Peyer's patch (tissue), 4 donors: ENCODE measurements at places on chromosomes 4 and X. TPM values are rescaled to one million over a fixed set of nuclear protein-coding genes. Genes with fewer than 3 reads are reported as not detected.
A peak's percentile ranks its signal among the peaks of the same experiment; 100 is the strongest.

The SHISA3 gene
- total RNA-seq, result 1.4 TPM

The ZNF630 gene
- total RNA-seq, result 2.3 TPM

The STBD1 gene
- total RNA-seq, result not detected

The HSFX3 gene
- total RNA-seq, result not detected

- DNase-seq, result no peak
Measured at GRCh38 chrX:10677490-10677889, 57.1 kb upstream of the MID1 start.

- DNase-seq, result no peak
Measured at GRCh38 chr4:8348071-8348470, 78.5 kb downstream of the HTRA3 start.

DNA sequence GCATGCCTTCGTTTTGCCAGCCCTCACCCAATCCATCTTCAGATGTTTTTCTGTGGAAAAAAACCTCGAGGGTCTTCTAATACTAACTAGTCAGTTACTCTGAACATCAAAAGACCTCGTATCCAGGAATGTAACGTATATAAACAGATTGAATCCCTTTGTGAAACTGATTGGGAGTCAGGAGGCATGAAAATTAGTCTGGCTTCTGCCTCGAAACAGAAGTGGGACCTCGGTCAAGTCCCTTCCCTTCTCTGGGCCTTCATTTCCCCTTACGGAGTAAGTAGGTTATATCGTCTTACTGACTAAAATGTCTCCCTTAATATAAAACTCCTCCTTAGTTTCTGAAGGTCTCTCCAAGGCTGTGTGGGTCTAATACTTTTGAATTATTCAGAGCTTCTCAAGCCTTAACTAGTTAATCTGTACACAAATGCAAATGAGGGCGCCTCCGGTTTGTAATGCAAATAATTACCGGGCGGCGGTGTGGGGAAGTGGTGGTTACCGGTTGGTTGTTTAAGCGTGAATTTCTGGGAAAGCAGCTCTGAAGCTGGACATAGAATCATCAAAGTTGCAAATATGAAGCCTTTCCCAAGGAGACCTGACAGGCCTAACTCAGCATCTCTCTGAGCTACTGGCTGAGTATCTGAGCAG is 11.4 kb upstream of the NKRF start:
- peak; percentile 73 for DNase-seq

DNA sequence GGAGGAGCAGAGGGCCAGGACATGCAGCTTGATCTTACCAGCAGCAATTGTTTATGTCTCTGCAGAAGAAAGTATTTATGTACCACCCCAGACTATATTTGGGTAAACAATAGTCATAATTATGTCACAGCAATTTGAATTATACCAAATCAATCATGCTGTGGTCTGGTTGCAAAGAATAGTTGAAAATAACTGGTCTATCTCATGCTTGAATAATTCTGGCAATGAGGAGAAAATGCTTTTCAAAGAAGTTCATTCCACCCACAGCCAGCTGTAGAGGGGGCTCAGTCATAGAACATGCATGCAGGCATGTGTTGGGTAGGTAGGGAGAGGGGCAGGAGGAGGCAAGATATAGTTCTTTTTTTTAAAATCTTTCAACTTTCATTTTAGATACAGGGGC is 399.2 kb downstream of the IL15 start:
- DNase-seq, result no peak

GRCh38 chrX:115368876-115369275 is 79.4 kb downstream of the LUZP4 start:
- no peak for DNase-seq

GRCh38 chrX:38112566-38112965 is 106.2 kb downstream of the SYTL5 start:
- DNase-seq, result no peak

DNA sequence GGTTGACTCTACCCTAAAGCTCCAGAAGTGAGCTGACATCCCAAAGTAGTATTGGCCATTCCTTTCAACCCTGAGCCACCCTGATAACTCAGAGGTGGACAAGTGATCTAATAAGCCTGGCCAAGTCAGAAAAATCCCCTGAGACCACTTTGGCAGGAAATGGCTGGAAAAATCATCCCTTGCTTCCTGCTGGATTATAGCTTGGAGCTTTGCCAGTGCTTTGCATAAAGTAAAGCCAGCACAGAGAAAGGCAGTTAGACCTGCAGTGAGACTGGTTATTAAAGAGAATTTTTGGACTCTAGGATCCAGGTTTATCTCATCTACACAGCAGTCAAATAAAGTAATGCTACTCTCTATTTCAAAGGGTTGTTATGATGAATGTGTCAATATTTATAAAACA is 6.4 kb downstream of the CXCL3 start:
- DNase-seq, result no peak

- DNase-seq, result no peak
Measured at GRCh38 chrX:44708470-44708869, 135.4 kb upstream of the DUSP21 start.

- no peak for DNase-seq
Measured at GRCh38 chrX:153533091-153533490, 15.6 kb downstream of the ATP2B3 start.

- DNase-seq, result peak; percentile 89
Measured at GRCh38 chr4:25862411-25863346, at the start of gene SEL1L3. TSS of gene SEL1L3 (minus strand) at chr4:25862988. CDS start at chr4:25862836, 152 bp downstream.

- no peak for DNase-seq
Measured at GRCh38 chr4:88858752-88859151, 161.1 kb upstream of the NAP1L5 start.

DNA sequence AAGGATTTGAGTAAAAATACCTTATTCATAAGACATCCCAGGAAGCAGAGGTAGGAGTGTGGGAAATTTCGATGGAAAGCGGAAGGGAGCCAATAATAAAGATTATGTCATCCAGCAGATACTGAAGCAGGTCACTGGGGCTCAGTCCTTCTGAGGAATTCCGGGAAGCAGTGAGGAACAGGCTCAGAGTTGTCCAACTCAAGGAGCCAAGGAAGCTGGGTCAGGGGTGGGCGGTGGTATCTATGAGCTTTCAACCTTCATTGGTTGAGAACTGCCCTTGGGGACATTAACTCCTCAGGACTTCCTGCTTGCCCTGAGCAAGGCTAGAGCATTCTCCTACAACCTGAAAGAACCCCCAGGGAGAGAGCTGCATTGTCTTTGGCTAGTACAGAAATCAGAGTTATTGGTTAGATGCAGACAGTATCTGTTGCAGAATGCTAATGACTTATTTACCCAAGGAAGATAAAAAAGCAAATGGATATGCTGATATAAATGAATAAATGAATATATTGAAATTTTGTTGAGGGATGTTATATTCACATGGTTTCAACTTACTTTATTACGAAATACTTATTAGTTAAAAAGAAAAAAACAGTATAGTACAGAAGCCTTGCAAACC is 68.2 kb downstream of the DMP1 start:
- no peak for DNase-seq
